Progenitor cell of endocrine pancreas (in vitro differentiated cells): ENCODE measurements at places on chromosomes 1 and 21. TPM values are rescaled to one million over a fixed set of nuclear protein-coding genes. Genes with fewer than 3 reads are reported as not detected.

Gene OR2AK2
- not detected in 2 replicates for total RNA-seq

Gene SLC9C2
- total RNA-seq: not detected in 2 replicates

Gene C1orf21
- total RNA-seq: 10.0 and 11.3 TPM in 2 replicates

Gene MROH9
- total RNA-seq: not detected in 2 replicates

Gene DNAJC28
- total RNA-seq: 4.9 and 5.5 TPM in 2 replicates

Gene PTPN22
- total RNA-seq: not detected in 2 replicates

Gene PYHIN1
- total RNA-seq: not detected in 2 replicates

GRCh38 chr1:21066356-21067012 is 110.2 kb downstream of the EIF4G3 start:
- no peaks in the 10 kb centered on the region for H3K36me3 ChIP-seq
- no peak for DNase-seq
- H3K4me1 ChIP-seq: peaks cover 14% of the 10 kb centered on the region
- H3K27ac ChIP-seq: no peak overlapping the region
- H3K27me3 ChIP-seq: no peaks in the 10 kb centered on the region

DNA sequence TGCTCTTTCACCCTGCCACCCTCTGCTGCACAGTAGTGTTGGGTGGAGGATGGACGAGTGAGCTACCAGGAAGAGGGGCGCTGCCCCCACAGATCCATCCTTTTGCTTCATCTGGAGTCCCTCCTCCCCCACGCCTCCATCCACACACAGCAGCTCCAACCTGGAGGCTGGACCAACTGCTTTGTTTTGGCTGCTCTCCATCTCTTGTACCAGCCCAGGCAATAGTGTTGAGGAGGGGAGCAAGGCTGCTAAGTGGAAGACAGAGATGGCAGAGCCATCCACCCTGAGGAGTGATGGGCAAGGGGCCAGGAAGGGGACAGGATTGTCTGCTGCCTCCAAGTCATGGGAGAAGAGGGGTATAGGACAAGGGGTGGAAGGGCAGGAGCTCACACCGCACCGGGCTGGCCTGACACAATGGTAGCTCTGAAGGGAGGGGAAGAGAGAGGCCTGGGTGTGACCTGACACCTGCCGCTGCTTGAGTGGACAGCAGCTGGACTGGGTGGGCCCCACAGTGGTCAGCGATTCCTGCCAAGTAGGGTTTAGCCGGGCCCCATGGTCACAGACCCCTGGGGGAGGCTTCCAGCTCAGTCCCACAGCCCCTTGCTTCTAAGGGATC is 8.5 kb downstream of the CHRNB2 start:
- no peak overlapping the region for H3K4me3 ChIP-seq
- no peak for DNase-seq
- H3K36me3 ChIP-seq: peaks cover 6% of the 10 kb centered on the region
- H3K4me1 ChIP-seq: no peaks in the 10 kb centered on the region
- peaks cover 7% of the 10 kb centered on the region for H3K27me3 ChIP-seq

GRCh38 chr1:24605534-24606295 is 37.4 kb upstream of the SRRM1 start:
- H3K4me1 ChIP-seq: no peaks in the 10 kb centered on the region
- no peaks in the 10 kb centered on the region for H3K36me3 ChIP-seq
- no peak for DNase-seq
- H3K27ac ChIP-seq: no peak overlapping the region

GRCh38 chr1:169848456-169848855 is 45.2 kb downstream of the SCYL3 start:
- peaks cover 31% of the 10 kb centered on the region for H3K36me3 ChIP-seq
- no peak overlapping the region for H3K4me3 ChIP-seq
- H3K27me3 ChIP-seq: no peaks in the 10 kb centered on the region
- no peak for DNase-seq

DNA sequence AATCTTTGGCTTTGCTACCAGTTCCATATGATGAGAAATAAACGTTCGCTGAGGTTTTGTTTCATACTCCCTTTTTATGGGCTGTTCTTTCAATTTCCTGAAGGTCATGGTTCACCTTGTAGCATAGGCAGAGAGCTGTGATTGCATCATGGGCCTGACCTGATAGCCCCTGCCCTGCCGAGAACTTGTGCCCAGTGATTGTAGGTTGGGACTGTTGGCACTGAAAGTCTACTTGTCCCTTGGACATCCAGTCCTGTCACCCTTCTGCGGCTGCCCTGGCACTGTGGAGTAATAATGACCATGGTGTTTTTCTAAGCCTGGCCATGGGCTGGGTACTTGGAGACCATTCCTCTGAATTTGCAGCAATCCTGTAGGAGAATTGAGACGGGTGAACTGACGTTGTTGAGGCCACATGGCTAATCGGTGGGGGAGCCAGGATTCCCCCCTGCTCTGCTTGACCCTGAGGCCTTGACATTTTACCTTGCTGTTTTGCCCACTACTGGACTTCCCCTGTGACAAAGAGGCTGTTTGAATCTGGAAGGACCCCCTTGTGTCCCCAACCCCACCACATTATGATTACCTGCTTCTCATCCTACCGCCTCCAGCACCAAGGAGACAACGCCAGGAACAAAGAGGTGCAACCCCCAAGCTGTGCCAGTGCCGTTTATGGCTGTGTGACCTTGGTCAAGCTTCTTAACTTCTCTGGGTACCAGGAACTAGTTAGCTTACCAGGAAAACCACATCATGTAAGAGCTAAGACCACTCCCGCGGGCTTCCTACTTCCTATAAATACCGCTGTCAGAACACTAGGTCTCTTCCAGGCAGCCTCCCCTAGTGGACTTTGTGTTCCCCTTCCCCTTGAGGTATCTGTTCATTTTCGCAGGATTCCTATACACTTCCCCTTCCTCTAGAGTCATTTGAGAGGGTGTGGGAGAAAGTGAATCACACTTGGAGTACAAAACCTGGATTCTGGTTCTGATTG is 23.4 kb downstream of the SESN2 start:
- no peaks in the 10 kb centered on the region for H3K4me1 ChIP-seq
- H3K4me3 ChIP-seq: no peak overlapping the region
- no peak for DNase-seq
- no peaks in the 10 kb centered on the region for H3K27me3 ChIP-seq
- H3K36me3 ChIP-seq: peaks cover 13% of the 10 kb centered on the region

- H3K4me1 ChIP-seq: peaks cover 14% of the 10 kb centered on the region
- peaks cover 5% of the 10 kb centered on the region for H3K27me3 ChIP-seq
- H3K4me3 ChIP-seq: no peak overlapping the region
- no peaks in the 10 kb centered on the region for H3K36me3 ChIP-seq
These were observed 9.0 kb downstream of the GNG4 start for GRCh38 chr1:235640580-235640979.

DNA sequence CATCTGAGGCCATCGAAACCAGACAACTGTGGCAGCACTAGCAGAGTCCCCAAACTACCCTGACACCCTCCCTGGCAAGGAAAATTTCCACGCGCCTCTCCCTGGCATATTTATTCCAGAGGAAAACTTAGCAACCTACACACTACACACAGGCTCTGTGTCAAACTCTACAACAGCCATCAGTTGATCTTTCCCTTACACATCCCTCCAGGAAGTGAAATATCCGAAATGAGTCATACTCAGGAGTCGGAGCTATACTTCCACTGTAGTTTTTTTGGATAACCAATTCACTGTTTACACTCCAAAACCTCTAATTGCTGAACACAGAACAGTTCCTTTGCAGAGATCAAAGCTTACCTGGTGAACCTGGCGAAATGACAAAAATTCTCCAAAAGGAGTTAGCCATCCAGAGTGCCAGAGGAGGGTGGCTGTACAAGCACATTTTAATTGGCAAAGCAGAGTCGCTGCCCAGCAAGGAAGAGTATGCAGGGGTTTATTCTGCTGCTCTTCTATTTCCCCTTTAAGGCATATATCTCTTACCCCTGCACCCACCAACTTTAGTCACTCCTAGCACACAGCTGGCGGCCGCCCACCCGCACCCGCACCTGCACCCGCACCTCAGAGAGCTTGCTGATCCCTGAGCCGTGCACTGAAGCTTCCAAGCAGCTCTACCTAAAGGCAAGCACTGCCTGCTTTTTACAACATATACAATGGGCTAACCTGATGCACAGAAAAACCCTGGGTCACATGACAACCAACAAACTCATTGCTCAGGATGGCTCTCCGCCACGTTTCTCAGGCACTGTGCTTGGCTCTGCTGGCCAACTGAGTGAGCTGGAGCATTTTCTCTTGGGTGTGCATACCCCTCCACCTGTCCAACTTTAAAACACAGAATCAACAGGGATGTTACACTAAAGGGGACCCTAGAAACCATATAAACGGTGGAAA is 54.9 kb downstream of the CAPZB start:
- H3K4me3 ChIP-seq: no peak overlapping the region
- no peaks in the 10 kb centered on the region for H3K27me3 ChIP-seq
- H3K36me3 ChIP-seq: no peaks in the 10 kb centered on the region
- H3K27ac ChIP-seq: peak overlapping the region; percentile 83
- no peak for DNase-seq
- H3K4me1 ChIP-seq: peaks cover 32% of the 10 kb centered on the region

GRCh38 chr1:158163000-158163947 is 17.4 kb upstream of the CD1D start:
- peaks cover 14% of the 10 kb centered on the region for H3K27me3 ChIP-seq
- no peak for DNase-seq
- no peak overlapping the region for H3K4me3 ChIP-seq
- H3K36me3 ChIP-seq: no peaks in the 10 kb centered on the region

- DNase-seq: no peak
- peaks cover 6% of the 10 kb centered on the region for H3K4me1 ChIP-seq
- peaks cover 2% of the 10 kb centered on the region for H3K36me3 ChIP-seq
- H3K4me3 ChIP-seq: no peak overlapping the region
- H3K27me3 ChIP-seq: no peaks in the 10 kb centered on the region
These were observed 30.4 kb downstream of the CDC14A start for GRCh38 chr1:100382657-100383056.

- DNase-seq: no peak
- peaks cover 6% of the 10 kb centered on the region for H3K4me1 ChIP-seq
- no peak overlapping the region for H3K27ac ChIP-seq
- peaks cover 17% of the 10 kb centered on the region for H3K27me3 ChIP-seq
- H3K4me3 ChIP-seq: no peak overlapping the region
These were observed 415.4 kb downstream of the LMO4 start for GRCh38 chr1:87744056-87744455.

DNA sequence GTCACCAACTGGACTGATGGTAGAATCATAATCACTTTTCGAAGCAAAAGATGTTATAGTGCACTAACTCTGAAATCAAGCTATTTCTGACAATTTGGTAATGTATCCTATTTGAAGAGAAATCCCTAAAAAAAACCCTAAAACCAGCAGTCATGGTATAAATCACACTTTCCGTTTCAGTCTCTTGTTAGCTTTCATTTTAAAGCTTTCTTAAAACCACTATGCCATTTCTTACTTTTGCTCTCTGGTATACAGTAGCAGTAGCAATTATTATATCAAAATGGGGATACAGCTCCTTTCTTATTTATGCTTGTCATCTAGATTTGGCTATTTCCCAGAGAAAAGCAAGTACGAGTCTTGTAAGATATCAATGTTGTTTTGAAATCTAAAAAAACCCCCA is 323.3 kb downstream of the KCTD3 start:
- no peak overlapping the region for H3K27ac ChIP-seq
- no peaks in the 10 kb centered on the region for H3K27me3 ChIP-seq
- peaks cover 3% of the 10 kb centered on the region for H3K4me1 ChIP-seq
- no peak overlapping the region for H3K4me3 ChIP-seq
- no peaks in the 10 kb centered on the region for H3K36me3 ChIP-seq

DNA sequence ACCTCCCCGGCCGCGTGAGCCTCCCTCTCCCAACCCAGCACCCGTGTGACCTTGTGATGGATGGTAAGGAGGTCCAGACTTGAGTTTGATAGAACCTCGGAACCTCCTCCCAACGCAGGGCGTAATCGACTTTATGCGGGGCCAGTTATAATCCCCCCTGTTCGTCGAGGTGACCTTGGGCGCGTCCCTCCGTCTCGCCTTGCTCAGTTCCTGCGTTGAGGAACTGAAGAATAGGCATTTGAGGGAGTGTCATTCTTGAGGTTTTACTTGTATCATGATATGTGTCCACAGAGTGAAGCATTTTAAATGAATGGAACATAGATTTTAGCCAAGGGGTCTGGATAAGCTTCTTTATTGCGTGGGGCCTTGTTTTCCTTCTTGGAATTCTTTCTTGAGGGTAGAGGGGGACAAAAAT is 433 bp downstream of the TIMM17A start:
- peaks cover 11% of the 10 kb centered on the region for H3K4me1 ChIP-seq
- H3K27ac ChIP-seq: peak overlapping the region; percentile 95
- peaks cover 5% of the 10 kb centered on the region for H3K36me3 ChIP-seq
- H3K27me3 ChIP-seq: no peaks in the 10 kb centered on the region
- no peak for DNase-seq

- no peaks in the 10 kb centered on the region for H3K36me3 ChIP-seq
- no peaks in the 10 kb centered on the region for H3K27me3 ChIP-seq
- no peaks in the 10 kb centered on the region for H3K4me1 ChIP-seq
- no peak for DNase-seq
- no peak overlapping the region for H3K4me3 ChIP-seq
These were observed 1656.1 kb downstream of the KCNT2 start for GRCh38 chr1:194952171-194952570.

GRCh38 chr1:226946841-226947240 is 6.7 kb downstream of the COQ8A start:
- H3K36me3 ChIP-seq: peaks cover 2% of the 10 kb centered on the region
- peaks cover 41% of the 10 kb centered on the region for H3K4me1 ChIP-seq
- no peaks in the 10 kb centered on the region for H3K27me3 ChIP-seq
- DNase-seq: no peak

DNA sequence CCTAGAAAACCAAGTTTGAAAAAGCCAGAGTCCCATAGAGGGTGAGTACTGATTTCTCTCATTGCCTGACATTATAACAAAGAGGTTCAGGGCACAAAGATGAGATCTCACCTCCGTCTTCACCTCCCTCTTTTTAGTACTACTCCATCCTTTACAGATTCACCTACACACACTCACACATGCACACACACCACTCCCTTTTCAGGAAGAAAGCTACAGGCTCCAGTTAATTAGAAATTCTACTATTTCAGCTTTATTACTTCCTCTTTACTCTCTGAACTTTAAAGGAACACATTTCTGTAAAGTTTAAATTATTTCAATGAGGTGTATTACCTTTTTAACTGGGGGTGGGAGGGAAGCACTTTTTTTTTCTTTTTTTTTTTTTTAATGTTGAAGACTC is 59.6 kb upstream of the PRDX6 start:
- no peak for DNase-seq
- H3K4me1 ChIP-seq: peaks cover 3% of the 10 kb centered on the region
- H3K27me3 ChIP-seq: no peaks in the 10 kb centered on the region
- H3K4me3 ChIP-seq: no peak overlapping the region
- H3K27ac ChIP-seq: no peak overlapping the region
- peaks cover 2% of the 10 kb centered on the region for H3K36me3 ChIP-seq

DNA sequence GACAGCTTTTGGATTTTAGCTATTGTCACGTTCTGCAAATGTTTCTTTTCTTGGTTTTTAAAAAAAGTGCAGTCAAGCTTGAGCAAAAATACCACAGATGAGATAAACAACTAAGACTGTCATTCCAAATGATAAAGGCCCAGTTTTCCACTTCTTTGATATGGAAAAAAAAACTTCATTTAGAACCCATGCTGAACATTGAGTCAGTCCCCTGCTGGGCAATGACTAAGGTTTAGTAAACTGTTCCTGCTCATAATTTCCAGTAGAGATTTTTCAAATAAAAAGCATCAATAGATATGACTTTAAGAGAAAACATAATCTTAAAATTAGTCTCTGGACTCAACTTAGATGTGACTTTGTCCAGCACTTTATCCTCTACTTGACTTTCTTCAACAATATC is 167.9 kb upstream of the C8B start:
- H3K4me3 ChIP-seq: no peak overlapping the region
- no peaks in the 10 kb centered on the region for H3K4me1 ChIP-seq
- no peaks in the 10 kb centered on the region for H3K36me3 ChIP-seq
- no peak for DNase-seq
- no peak overlapping the region for H3K27ac ChIP-seq
